D341Med (cell line): ENCODE measurements at places on chromosomes 11 and 22.

GRCh38 chr11:14373941-14374646, 15.1 kb upstream of the RRAS2 start:
- no peak for DNase-seq

DNA sequence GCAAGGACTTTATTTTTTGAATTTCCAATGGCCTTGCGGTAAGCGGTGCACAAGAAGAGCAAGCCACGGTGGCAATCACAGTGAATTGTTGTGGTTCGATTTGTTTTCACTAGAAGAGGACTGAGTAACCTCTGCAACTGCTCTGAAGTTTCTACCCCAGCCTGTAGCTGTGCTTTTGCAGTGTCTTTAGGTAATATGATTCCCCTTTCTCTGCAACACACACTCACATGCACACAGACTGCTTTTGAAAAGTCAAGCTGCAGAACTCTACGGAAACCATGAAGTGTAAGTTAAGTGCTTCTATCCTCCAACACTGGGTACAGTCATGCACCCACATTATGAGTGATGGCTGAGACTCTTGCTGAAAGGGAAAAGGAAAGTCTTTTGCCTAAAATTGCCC, 38.4 kb downstream of the CD44 start:
- DNase-seq = no peak

DNA sequence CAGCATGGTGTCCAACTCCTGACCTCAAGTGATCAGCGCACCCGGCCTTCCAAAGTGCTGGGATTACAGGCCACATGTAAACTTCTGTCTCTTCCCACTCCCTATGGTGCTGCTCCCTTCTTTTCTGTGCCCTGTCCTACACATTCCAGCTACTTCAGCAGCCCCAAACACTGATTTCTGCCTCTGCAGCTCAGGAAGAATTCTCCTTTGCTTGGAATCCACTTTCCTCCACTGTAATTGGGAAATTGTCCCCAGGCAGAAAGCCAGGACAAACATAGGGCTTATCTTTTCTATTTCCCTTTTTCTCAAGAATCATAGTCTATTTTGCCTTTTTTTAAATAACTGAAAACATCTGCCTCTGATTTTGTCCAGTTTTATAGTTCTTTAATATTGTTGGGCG, 21.3 kb upstream of the DRG1 start:
- no peak for DNase-seq

GRCh38 chr22:46971099-46971763, 208.8 kb downstream of the TBC1D22A start:
- no peak for DNase-seq

DNA sequence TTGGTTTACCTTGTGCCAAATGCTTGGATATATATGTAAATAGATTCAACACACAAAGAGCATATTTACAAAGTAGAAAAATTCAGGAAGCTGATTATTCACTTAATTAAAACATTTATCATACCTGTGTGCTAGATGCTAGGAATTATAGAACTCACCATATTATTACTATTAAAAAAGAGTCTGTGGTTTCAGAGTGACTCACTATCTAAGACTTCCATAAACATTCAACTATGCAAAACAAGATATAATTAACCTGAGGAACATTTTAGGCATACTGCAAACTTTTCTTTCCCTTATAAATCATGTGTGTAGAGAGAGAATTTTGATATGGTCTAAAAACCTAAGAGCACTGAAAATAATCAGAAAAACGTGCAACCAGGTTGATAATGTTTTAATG, 27.3 kb downstream of the CTSC start:
- DNase-seq = no peak

GRCh38 chr11:128881221-128881620, 9.9 kb upstream of the KCNJ5 start:
- DNase-seq = no peak

DNA sequence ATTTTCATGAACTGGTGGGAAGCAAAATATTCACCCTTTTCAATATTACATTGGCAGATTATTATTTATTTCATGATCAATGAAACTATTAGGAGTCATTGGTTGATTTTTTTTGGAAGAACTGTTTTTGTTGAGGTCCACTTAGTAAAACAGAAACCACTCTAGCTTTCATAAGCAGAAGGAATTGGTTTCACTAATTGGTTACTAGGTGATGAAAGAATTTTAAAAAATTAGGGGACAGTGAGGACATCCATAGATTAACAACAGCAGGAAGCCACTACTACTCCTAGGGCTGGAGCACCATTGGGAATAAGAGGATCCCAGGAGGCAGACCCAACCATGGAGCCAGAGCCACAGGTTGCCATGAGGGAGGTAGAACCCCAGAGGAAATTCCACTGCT, 74.4 kb upstream of the KCNA4 start:
- DNase-seq = no peak

DNA sequence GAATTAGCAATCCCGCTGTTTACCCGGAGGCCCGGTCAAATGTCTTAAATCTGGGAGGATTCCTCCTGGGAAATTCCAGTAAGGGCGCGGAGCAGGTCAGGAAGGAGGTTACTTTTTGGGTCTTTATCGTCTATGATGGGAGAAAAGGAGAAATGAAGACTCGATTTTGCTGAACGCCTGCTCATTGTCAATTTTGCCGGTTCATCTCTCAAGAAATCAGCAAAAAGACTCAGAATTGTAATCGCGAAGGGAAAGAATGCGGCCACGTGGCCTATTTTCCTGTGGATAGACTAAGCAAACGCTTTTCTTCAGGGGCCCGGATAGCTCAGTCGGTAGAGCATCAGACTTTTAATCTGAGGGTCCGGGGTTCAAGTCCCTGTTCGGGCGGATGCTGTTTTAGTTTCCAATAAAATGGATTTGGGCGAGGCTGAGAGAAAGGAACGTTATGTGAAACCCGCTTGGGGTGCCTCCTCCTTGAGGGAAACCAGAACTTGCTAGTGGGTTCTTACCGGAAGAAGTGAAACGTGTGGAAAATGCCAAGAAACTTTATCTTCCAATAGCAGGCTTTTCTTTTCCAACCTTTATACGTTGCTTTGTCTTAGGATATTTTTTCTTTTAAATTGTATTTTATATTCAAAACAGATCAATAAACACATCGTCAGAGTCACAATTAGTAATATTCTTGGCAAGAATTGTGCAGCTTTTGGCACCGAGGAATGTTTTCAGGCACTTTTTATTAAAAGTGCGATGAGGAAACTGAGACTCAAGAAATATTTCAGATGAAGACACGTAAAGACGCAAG, 45.0 kb downstream of the OR4D9 start:
- peak; percentile 43 for DNase-seq

- no peak for DNase-seq
Measured at GRCh38 chr11:106187860-106188456, 110.5 kb downstream of the AASDHPPT start.

- peak; percentile 75 for DNase-seq
Measured at GRCh38 chr22:24156141-24156912, 25.0 kb upstream of the SUSD2 start.

DNA sequence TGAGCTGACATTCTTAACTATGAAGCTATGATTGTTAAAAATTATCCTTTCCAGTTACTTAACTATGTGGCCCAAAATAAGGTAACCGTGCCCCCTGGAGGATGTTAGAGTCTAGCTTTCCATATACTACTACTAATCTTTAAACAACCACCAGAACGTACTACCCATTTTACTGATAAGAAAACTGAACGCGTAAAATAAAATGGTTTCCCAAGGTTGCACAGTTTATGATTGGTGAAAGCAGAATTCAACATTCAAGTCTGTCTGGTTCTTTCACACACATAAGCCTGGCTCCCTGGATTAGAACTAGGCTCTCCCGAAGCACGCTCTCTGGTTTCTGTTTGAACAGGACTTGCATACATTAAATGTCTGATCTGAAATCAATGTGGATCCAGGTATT, 437.8 kb upstream of the CCDC90B start:
- DNase-seq = peak; percentile 30

DNA sequence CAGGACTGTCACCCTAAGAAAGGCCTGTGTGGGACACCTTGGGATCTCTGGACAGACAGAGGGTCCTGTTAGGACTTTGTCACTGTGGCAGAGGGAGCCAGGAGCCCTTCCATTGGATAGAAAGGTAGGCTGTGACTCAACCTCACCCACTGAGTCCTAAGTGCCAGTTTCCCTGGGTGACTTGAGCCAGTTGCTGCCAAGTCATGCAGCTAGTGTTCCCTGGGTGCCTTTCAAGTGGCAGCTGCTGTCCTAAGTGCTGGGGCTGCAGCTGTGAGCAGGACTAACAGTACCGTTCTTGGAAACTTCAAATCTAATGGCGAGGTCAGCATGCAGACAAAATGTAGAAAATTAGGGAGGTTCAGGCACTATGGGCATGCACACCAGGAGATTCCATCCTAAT, 393.7 kb downstream of the TMEM135 start:
- no peak for DNase-seq

DNA sequence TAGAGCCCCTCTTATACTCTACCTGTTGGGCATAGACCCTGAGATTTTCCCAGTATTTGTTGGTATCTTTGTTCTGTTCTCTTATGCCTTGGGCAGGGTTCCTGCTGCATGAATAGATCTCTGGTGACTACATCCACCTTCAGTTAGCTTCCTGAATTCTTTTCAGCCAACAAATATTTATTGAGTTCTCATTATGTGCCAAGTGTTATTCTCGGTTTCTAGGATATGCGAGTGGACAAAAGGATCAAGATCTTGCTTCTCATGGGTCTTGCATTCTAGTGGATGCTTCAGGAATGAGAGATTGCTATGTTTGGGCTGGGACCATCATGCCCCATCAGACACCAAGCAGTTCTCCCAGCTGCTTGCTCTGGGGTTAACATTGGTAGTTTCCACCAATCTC, 340.0 kb downstream of the METTL15 start:
- no peak for DNase-seq

DNA sequence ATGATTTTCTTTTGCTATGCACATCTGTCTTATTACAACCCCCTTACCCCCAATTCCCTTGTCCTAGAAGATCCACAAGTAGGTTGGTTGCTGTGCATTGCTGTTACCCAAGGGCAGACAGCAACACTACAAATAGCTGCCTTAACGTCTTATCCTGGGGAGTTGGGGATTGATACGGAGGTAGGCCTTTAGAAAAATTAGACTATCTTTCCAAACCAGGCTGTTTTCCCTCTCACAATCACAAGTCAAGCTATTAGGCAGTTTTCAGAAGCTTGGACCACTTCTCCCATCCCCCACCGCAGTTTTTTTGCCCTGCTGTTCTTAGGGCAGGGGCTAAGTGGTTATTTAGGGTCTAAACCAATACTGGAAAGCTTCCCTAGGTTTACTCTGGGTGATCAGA, 2.8 kb upstream of the PHLDB1 start:
- DNase-seq = no peak

- no peak for DNase-seq
Measured at GRCh38 chr11:104306862-104307474, 143.0 kb upstream of the PDGFD start.

DNA sequence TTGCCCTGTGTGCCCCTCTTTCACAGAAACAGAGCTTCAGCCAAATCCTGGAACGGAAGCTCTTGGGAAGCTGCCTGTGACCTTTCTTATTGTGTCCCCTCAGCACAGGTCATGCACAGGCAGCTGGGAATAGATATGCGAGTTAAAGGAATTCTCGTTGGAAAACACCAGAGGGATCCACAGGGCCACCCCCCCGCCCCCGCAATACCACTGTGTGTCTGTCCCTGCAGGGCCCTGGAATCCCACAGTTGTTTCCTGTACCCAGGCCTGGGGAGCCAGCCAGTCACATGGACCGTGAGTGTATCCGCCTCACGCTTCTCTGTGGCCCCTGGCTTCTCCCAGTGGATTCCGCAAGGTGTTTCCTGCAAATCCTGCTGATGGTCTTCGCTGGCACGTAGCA, 29.0 kb downstream of the TIMP3 start:
- DNase-seq = no peak

DNA sequence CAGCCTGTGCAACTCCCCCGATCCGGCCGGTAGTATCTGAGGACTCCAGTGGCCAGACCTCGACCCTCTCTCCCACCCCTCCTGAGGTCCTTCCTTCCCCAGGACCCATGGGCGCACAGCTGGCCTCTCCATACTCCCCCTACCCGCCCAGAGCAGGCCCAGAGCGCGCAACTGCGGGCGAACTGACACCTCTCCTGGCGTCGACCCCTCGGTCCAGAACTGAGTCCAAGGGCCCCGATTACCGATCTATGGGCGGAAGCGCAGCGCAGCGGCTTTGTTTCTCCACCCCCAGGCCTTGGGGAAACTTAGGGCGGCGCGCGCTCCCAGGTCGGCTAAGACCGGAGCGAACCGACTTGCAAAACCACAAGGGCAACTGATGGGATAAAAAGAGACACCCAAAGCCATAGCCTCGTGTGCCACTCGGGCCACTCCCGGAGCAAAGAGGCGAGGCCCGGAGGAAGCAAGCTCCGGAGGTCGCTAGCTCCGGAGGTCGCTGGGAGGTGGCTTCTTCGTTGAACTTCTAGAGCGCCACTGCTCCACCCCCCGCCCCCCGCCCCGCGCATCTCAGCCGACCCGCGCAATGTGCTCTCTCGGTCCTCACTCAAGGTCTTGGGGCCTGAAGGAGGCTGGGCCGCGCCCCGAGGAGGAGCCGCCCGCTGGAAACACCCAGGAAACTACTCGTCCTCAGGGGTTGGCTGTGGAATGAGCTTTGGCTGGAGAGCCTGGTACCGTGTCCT, 9.8 kb upstream of the ALX4 start:
- DNase-seq = no peak

GRCh38 chr11:126152586-126152985, 58.9 kb downstream of the RPUSD4 start:
- no peak for DNase-seq

GRCh38 chr11:62444236-62444833, 25.5 kb downstream of the SCGB1A1 start:
- peak; percentile 74 for DNase-seq

DNA sequence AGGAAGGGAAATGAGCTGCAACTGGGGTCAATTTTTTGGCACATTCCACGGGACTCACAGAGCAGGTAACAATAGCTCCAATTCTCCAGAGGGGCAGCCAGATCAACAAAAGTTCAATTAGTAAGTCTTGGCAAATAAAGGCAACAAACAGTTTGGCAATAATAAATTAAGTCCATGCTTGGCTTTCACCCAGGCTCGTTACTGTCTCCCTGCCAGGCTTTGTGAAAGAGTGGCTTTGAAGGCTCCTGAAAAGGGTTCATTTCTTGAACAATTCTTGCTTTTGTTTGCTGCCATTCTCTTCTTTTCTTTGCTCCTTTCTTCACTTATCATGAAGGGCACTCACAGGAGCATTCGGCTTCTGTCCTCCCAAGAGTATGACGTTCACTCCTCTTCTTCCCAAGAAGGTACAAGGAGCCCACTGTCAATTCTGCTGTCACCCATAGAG, 123.3 kb downstream of the APIP start:
- no peak for DNase-seq

- DNase-seq = no peak
Measured at GRCh38 chr11:117431436-117431835, 103.8 kb downstream of the CEP164 start.

- DNase-seq = no peak
Measured at GRCh38 chr11:13315517-13316432, 38.2 kb downstream of the BMAL1 start.
